ENCODE measurements at places on chromosomes 6 and 20.

GRCh38 chr6:25995507-25995906 is 32.9 kb downstream of the TRIM38 start:
- DNase-seq, result no peak

GRCh38 chr20:54078296-54078984 is 8.0 kb upstream of the BCAS1 start:
- DNase-seq, result no peak

GRCh38 chr6:82088978-82089771 is 158.4 kb downstream of the IBTK start:
- no peak for DNase-seq

DNA sequence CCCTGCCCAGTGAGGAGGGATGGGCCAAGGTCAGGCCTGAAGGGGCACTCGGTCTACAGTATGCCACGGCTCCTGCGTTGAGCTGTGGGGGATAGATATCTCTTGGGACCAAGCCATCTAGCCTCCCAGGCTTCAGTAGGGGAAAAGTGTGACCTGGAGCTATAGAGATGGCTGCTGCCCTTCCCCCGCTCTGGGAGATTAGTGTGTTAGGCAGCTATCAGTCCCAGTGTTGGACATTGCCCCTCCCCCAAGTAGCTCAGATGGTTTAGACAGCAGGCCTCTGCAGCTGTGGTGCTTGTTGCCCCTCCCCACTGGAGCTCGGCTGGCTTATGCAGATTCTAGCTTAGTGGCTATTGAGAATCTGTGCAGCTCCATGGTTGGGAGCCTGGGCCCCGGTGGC is 56.8 kb downstream of the KHDRBS2 start:
- no peak for DNase-seq

- no peak for DNase-seq
These were observed 17.1 kb upstream of the SMIM13 start for GRCh38 chr6:11076540-11076939.

DNA sequence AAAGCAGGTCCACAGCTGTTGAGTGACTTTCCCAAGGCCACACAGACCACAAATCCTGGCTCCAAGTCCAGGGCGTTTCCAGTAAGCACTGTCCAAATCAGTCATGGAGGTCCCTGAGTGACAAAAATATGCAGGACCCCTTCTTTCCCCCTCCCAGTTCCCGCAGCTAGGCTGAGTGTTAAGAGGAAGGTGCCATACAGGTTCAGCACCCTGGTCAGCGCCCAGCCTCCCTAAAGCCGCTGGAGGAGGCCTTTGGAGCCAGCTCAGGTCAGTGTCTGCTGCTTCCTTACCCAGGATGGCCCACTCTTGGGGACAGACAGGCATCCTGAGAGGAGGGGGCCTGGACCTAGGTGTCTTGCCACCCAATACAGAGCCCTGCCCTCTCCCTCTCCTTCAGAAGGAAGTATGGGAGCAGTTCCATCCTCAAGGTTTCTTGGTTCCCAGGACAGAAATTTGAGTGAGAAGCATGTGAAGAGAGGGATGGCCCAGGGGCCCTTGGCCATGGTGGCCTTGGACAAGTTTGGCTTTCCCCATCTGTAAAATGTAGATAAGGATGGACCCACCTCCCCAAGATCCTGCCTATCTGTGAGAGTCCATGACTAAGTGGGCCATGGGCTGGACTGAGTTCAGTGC is 13.2 kb downstream of the TMEM74B start:
- no peak for DNase-seq

GRCh38 chr6:90421666-90422065 is 125.0 kb upstream of the BACH2 start:
- DNase-seq, result no peak

- DNase-seq, result no peak
These were observed 1.9 kb downstream of the NT5E start for GRCh38 chr6:85451565-85452306.

- DNase-seq, result no peak
These were observed 94.7 kb upstream of the NXT1 start for GRCh38 chr20:23255716-23256385.

- no peak for DNase-seq
These were observed 1.6 kb upstream of the TFAP2B start for GRCh38 chr6:50816947-50817645.

GRCh38 chr6:106967936-106968555 is 6.5 kb downstream of the CD24 start:
- DNase-seq, result no peak

GRCh38 chr6:166023273-166023989 is 144.2 kb downstream of the TBXT start:
- DNase-seq, result no peak

DNA sequence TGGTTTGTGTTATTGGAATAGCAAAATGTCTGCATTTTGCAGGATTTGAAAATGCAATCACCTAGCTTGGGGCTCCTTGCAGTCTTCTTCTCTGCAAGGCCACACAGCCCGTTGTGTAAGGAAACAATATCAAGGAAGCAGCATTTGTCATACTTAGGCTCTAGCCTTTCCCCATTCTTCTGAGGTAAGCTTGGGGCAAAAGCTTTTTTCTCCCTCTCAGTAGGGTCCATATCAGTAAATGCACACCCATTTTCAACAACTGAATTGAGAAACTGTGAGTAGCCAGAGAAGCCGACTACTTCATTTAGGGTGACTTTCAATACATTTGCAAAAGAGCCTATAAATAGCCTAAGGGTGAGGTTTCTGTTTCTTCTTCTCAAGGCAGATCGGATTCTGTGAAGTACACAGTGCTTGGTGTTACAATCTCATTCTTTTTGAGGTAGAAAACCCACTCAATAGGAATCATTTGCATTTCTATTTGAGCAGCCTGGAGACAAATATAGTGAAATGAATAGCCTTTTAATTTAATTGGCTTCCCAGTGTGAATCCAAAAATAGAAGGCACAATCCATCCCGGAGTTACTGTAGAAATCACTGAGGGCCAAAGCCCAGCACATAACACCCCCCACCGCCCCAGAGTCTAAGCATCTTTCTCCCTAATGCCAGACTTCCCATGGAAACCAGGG is 61.8 kb downstream of the BTBD3 start:
- no peak for DNase-seq

GRCh38 chr6:135022050-135022697 is 32.4 kb downstream of the HBS1L start:
- no peak for DNase-seq

DNA sequence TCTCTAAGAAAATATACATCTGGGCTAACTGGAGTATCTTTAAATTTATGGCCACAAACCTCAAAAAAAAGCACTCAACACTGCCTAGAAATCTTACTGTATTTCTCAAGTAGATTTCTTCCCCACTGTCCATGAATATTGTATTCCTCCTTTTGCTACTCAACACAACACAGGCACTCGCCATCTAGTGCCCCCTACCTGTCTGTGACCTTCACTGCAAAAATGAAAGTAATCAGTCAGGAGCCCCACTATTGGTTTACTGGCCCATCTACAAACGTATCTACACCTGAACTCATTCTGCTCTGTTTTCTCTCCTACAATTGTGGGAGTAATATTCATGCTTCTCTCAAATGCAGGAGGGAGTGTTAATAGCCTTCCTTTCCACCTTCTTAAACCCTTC is 58.3 kb downstream of the LY86 start:
- no peak for DNase-seq

Data from activated naive CD8-positive, alpha-beta T cell treated with anti-CD3 and anti-CD28 coated beads, Interleukin-2, amount 50 U/mL, for 16 hours (primary cell).